ENCODE measurements at places on chromosomes 5 and 9. TPM values are rescaled to one million over a fixed set of nuclear protein-coding genes. Genes with fewer than 3 reads are reported as not detected.

Gene PHF24
- total RNA-seq: 0.16 TPM

DNA sequence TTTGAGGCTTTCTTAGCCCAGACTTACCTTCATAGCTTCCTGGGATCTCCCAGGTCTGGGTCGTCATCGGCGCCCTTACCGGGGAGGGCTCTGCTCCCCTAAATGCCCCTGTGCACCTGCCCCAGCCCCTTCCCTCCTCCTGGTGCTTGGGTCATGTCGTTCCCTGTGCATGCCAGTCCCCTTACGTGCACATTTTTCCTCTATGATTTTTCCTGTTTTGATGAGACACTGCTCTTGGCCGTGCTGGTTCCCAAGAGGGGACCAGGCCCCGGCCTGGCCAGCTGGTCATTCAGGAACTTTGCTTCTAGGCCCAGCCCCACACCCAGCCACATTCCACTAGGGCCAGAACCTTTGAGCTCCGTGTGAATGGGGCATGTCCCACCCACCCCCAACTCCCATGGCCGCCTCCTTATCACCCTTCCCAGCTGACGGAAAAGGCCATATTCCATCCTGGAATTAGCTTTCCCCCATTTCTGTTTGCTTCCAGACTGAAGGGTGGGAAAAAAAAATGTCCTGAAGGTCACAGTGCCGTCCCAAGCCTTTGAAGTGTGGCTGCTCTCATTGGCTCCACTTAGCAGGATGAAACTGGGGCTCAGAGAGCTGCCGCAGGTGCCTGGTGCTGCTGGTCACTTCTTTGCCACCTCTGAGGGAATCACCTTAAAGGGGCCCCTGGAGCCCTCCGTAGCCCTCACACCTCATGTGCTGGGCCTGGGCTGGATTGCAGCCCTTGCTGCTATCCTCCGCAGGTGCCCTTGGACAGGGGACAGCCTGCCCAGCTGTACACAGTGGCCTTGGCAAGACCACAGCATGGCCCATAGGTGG lies 25.1 kb downstream of the ERGIC1 start:
- H3K27ac ChIP-seq: peak overlapping the region; percentile 76
- peaks cover 76% of the 10 kb centered on the region for H3K4me1 ChIP-seq
- peak; percentile 80 for DNase-seq
- H3K4me3 ChIP-seq: no peak overlapping the region
- no peaks in the 10 kb centered on the region for H3K36me3 ChIP-seq

GRCh38 chr5:51651889-51652288 lies 268.6 kb downstream of the ISL1 start:
- no peaks in the 10 kb centered on the region for H3K4me1 ChIP-seq
- no peak overlapping the region for H3K4me3 ChIP-seq
- no peak overlapping the region for H3K27ac ChIP-seq
- DNase-seq: no peak
- H3K27me3 ChIP-seq: no peaks in the 10 kb centered on the region

Gene PTGS1
- 23.5 TPM for total RNA-seq

DNA sequence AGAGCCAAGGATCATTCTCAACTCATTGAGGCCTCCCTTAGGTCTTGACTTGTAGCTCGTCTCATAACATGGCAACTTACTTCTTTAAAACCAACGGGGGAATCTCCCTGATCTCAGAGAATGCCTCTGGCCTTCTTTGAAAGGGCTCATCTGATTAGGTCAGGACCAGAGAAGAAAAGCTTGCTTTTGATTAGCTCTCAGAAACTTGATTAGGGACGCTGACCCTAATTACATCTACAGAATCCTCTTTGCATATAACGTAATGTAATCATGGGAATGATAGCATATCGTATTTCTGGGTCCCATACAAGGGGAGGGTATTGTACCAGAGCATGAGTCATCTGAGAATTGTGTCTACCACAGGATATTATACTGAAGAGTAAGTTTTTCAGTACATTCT lies 125.1 kb upstream of the SH3GL2 start:
- H3K27me3 ChIP-seq: no peaks in the 10 kb centered on the region
- no peaks in the 10 kb centered on the region for H3K4me1 ChIP-seq
- H3K4me3 ChIP-seq: no peak overlapping the region
- H3K27ac ChIP-seq: no peak overlapping the region
- no peaks in the 10 kb centered on the region for H3K36me3 ChIP-seq

Gene LCN12
- total RNA-seq: 1.2 TPM

Gene MCTP1
- 18.3 TPM for total RNA-seq

DNA sequence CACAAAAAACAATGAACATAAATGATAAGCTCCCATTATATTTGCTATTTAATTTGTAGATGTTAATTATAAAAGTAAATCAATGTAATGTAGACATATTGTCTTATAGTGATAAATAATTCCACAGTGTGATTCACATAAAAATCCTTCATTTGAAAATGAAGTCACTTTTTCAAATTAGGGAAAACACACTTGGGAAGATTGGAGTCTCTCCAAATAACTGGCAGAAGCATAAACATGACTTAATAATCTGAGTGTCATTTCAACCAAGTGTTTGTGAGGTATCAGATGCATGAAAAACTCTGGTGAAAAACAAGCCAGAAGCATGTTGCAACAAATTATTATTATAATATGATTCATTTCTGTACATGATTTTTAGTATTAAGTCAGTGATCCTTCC lies 102.2 kb downstream of the CETN3 start:
- no peak for DNase-seq
- H3K27me3 ChIP-seq: no peaks in the 10 kb centered on the region
- no peak overlapping the region for H3K4me3 ChIP-seq
- H3K27ac ChIP-seq: no peak overlapping the region

Gene TRIP13
- total RNA-seq: 0.41 TPM

Gene ARID3C
- total RNA-seq: not detected

- H3K4me1 ChIP-seq: no peaks in the 10 kb centered on the region
- no peaks in the 10 kb centered on the region for H3K36me3 ChIP-seq
- no peaks in the 10 kb centered on the region for H3K27me3 ChIP-seq
- no peak for DNase-seq
- no peak overlapping the region for H3K27ac ChIP-seq
Observed at GRCh38 chr5:75848077-75848476, 130.8 kb upstream of the POC5 start.

GRCh38 chr9:131349881-131350563 lies 43.9 kb upstream of the PRRC2B start:
- H3K27ac ChIP-seq: no peak overlapping the region
- peaks cover 6% of the 10 kb centered on the region for H3K4me1 ChIP-seq
- H3K27me3 ChIP-seq: no peaks in the 10 kb centered on the region
- H3K36me3 ChIP-seq: no peaks in the 10 kb centered on the region
- no peak overlapping the region for H3K4me3 ChIP-seq

DNA sequence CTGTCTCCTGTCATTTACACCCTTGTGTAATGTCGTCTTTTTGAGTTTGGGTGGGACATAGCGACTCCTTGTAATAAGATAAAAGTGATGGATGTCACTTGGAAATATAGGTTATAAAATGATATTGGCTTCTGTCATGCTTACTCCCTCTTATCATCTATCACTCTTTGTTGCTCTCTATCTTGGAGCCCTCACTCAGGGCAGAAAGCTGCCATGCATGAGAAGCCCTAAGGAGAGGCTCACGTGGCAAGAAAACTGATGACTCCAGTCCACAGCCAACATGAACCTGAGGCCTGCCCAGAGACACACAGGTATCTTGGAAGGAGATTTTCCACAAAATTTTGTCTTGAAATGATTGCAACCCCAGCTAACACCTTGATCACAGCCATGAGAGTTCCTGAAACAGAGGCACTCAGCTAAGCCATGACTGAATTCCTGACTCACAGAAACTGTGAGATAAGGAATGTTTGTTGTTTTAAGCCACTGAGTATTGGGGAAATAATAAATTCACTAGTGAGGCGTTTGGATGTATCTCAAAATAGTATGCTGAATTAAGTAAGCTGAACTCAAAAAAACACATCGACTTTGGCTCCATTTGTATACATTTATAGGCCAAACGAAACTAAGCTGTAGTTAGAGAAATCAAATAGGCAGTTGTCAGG lies 216.7 kb downstream of the CDH18 start:
- DNase-seq: no peak
- no peaks in the 10 kb centered on the region for H3K27me3 ChIP-seq
- H3K36me3 ChIP-seq: no peaks in the 10 kb centered on the region
- H3K4me1 ChIP-seq: no peaks in the 10 kb centered on the region

GRCh38 chr9:127395497-127396252 lies 1.3 kb upstream of the SLC2A8 start:
- no peaks in the 10 kb centered on the region for H3K36me3 ChIP-seq
- no peak overlapping the region for H3K4me3 ChIP-seq
- H3K27ac ChIP-seq: no peak overlapping the region
- DNase-seq: no peak
- no peaks in the 10 kb centered on the region for H3K27me3 ChIP-seq

DNA sequence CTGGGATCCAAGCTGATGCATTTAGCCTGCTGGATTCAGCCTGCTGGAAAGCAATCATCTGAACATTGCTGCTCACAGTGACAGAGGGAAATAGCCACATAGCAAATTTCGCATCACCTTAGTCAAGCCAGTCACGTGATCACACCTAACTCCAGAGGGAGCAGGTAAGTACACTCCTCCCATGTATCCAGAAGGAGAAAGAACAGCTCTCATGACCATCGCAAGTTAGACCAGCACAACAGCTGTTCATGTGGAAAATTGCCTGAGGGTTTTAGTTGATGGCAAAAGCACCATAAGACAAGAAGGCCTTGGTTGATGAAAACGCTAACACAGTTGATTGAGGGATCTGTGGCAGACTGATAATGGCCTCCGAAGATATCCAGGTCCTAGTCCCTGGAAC lies 34.2 kb upstream of the MYO10 start:
- H3K36me3 ChIP-seq: no peaks in the 10 kb centered on the region
- no peaks in the 10 kb centered on the region for H3K4me1 ChIP-seq

Gene TEK
- total RNA-seq: 2.2 TPM

- no peak for DNase-seq
- no peak overlapping the region for H3K4me3 ChIP-seq
- H3K36me3 ChIP-seq: no peaks in the 10 kb centered on the region
- no peaks in the 10 kb centered on the region for H3K27me3 ChIP-seq
- no peak overlapping the region for H3K27ac ChIP-seq
- no peaks in the 10 kb centered on the region for H3K4me1 ChIP-seq
Observed at GRCh38 chr5:122661496-122662180, 113.2 kb upstream of the SNX2 start.

DNA sequence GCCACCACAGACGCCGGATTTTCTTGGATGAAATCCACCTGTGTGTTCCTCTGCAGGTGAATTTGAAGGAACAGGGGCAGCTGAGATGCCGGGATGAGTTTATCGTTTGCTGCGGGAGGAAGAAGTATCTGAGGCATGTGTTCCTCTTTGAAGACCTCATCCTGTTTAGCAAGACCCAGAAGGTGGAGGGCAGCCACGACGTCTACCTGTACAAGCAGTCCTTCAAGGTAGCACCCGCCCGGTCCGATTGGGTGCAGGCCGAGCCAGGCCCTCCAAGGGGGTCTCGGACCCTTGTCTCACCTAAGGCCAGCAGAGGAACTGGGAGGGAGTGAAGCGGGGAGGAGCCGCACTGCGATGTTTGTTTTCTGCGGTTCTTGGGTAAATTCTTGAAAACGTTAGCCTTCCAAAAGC lies 18.4 kb upstream of the LRRC14B start:
- H3K36me3 ChIP-seq: no peaks in the 10 kb centered on the region
- H3K4me3 ChIP-seq: no peak overlapping the region
- H3K27ac ChIP-seq: no peak overlapping the region
- H3K4me1 ChIP-seq: no peaks in the 10 kb centered on the region

All from transverse colon (tissue), 4 donors.